ENCODE measurements at places on chromosomes 6 and 20.

DNA sequence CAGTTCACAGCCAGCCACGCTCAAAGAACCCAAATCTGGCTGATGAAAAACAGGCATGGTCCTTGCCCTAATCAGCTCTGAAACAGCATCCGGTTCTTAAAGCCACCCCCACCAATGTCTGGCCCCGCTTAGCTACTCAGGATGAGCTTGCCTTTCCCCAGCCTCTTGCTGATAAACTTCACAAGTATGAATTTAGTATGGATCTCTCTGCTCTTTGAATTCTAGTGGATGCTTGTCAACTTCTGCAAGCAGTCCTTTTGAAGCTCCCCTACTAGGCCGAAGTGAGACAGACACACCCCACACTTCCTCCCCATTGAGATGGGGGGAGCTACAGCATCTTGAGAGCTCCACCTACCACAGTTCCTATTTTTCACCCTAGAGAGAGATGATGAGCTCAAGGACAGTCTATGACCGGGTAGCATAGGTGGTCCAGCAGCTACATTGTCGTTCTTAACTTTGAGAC is 36.7 kb downstream of the EBF4 start:
- no peak for DNase-seq

DNA sequence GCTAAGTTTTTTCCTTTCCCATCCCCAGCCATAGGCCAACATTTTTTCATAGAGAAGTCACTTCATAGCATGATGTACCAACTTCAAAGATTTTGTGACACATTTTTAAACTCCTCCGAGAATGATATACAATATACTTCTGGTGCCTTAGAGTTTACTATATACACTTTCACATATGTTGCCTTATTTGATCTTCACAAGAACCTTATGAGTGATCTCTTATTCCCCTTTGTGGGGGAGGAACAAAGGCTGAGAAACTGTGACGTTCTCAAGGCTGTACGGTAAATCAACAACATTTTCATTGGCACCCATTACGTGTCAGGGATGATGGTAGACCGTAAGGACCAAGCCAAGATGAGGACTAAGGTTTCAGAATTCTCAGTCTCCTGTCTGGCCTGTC is 130.0 kb downstream of the RFPL4B start:
- no peak for DNase-seq

- DNase-seq, result peak; percentile 30
Observed at GRCh38 chr6:133542056-133542821, 301.1 kb downstream of the EYA4 start.

DNA sequence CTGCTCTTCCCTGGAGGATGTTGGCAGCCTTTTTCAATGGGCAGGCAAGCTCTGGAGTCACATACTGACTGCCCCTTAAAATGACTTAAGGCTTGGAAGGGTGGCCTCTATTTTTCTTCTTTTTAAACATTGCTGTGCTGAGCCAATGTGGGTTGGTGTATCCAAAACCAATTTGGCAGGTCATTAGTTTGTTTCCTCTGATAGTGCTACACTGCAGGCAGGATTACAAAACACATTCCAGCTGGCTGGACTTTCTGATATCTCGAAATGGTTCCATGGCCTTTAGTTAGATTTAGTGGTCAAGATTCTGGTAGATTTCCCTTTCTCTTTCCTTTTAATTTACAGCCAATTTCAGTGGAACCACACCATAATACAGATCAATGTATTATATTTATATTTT is 28.1 kb upstream of the BMP2 start:
- DNase-seq, result peak; percentile 25
